Coronary artery (tissue), 2 donors: ENCODE measurements at places on chromosomes 3 and 15.

DNA sequence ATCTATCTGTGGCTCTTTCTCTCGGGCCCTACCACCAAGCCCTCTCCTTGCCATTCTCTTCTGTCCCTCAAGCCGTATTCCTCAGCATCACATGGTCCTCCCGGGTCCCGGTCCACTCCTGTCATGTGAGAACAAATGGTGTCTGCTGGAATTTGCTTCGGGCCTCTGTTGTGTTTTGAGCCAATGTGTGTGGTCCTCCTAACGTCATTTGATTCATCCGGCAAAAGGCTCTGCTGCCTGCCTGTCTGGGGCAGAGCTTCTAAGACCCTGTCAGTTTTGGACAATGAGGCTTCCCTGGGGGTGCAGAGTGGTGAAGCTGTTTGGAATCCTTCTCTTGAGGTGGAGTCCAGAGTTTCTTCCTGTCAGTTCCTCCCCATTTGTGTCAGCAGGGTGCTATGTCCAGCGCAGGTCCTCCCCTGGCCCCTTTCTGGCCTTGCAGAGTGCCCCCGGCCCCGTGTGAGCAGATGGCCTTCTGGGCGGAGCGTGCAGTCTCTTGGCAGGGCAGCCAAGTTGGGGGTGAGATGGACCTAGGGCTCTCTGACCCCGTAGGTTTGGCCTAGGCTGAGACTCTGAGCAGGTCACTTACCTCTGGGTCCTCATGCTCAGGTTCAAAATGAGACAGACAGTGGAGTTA lies 93.6 kb downstream of the APBA2 start:
- no peak for DNase-seq

- no peak for DNase-seq
Observed at GRCh38 chr3:53715815-53716483, 130.3 kb downstream of the CHDH start.

GRCh38 chr3:157199841-157200240 lies 39.9 kb upstream of the CCNL1 start:
- no peak for DNase-seq

DNA sequence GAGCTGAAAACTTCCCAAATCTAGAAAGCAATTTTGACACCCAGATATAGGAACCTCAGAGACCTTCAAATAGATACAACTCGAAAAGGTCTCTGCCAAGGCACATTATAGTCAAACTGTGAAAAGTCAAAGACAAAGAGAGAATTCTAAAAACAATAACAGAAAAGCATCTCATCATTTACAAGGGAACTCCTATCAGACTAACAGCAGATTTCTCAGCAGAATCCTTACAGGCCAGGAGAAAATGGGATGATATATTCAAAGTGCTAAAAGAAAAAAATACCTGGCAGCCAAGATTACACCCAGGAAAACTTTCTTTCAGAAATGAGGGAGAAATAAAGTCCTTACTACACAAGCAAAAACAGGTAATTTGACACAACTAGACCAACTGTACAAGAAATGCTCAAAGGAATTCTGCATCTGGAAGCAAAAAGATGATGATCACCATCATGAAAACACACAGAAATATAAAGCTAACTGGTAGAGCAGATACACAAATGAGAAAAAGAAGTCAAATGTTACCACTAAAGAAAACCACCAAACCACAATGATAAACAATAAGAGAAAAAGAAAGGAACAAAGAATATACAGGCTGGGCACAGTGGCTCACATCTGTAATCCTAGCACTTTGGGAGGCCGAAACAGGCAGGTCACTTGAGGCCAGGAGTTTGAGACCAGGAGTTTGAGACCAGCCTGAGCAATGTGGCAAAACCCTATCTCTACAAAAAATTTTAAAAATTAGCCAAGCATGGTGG lies 50.4 kb downstream of the ADAM10 start:
- DNase-seq = no peak

DNA sequence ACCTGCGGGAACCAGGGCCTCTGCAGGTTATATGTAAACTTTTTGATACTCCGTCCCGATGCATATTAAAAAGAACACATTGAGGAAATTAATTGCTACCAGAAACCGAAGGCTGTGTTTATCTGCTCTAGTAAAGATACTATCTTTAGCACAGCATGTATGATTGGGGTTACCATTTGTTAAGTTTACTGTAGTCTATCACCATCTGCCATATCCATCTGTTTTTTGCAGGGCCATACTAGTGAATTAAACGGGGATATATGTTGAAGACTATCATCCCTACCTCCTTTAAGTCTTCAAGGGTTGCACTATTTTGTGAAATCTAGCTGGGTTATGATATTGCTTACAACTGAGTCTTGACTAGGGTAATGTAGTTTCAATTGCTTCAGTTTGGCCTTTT lies 597.0 kb downstream of the SQOR start:
- DNase-seq = no peak

DNA sequence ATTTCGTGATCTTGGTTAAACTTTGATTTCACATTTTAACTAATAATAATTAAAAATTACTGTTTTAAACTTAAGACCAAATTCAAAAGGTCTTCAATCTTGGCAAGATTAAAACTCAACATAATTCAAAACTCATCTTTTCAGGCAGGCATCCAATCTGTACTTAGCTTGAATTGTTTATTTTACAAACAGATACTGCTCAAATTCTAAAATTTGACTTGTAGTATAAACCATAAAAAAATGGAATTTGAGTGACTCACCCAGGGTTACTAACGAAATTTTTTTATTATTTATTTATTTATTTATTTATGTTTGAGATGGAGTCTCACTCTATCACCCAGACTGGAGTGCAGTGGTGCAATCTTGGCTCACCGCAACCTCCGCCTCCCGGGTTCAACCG lies 64.4 kb downstream of the GAP43 start:
- no peak for DNase-seq

- no peak for DNase-seq
Observed at GRCh38 chr3:186032321-186032720, 76.6 kb downstream of the ETV5 start.

DNA sequence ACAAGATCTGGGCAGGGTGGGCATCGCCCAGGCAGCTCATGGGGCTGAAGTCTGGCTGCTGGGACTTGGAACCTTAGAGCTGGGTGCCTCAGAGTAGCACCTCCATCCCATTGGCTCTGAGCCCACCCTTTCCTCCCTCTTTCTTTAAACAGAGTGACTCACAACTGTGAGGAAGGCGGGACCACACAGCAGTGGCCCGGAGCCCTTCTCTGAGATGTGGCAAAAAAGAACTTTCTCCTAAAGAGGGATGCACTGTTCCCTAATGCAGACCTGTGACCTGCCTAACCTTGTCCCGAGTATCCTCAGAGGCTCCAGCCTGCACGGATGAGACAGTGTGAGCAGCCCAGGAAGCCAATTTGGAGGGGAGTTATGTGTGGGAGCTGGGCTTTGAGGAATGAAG lies 23.6 kb downstream of the PRR20G start:
- no peak for DNase-seq

- no peak for DNase-seq
Observed at GRCh38 chr15:67076147-67076843, 10.9 kb downstream of the SMAD3 start.

GRCh38 chr3:35832140-35832571 lies 192.8 kb downstream of the ARPP21 start:
- no peak for DNase-seq

DNA sequence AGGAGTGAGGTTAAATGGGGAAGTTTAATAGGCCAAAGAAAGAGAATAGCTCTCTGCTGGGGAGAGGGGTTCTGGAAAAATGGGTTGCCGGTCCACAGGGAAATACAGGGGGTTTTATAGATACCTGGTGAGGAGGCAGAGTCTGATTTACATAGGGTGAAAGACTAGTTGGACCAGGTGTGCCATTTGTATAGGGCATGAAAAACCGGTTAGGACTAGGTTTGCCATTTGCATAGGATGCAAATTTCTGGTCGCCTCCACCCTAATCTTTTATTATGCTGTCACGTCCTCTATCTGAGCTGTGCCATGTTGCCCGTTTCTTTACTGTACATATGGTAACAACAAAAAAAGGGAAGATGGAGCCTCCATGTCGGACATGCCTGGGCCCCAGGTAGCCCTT lies 960.1 kb downstream of the FHIT start:
- DNase-seq = no peak

GRCh38 chr15:63327648-63328421 lies 50.4 kb downstream of the APH1B start:
- no peak for DNase-seq
